HFF-Myc (cell line): ENCODE measurements at places on chromosomes 7 and 10.

DNA sequence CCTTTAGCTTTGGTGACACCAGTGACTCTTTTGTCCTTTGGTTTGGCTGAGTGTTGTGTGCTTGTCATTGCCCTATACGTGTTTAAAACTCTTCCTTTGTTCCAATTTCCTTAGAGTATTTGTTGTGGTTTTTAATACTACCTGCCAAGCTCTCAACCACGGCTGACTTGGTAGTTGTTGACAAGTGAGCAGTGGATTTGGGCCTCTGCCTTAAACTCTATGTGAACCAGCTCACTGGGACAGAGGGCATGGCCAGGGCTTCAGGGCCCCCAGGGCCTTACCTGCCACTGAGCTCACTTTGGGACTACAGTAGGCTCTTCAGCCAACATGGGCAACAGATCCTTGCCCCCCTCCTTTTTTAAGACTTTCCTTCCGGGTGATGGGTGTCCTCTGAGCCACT, 9.6 kb upstream of the DMBT1 start:
- DNase-seq, result no peak

DNA sequence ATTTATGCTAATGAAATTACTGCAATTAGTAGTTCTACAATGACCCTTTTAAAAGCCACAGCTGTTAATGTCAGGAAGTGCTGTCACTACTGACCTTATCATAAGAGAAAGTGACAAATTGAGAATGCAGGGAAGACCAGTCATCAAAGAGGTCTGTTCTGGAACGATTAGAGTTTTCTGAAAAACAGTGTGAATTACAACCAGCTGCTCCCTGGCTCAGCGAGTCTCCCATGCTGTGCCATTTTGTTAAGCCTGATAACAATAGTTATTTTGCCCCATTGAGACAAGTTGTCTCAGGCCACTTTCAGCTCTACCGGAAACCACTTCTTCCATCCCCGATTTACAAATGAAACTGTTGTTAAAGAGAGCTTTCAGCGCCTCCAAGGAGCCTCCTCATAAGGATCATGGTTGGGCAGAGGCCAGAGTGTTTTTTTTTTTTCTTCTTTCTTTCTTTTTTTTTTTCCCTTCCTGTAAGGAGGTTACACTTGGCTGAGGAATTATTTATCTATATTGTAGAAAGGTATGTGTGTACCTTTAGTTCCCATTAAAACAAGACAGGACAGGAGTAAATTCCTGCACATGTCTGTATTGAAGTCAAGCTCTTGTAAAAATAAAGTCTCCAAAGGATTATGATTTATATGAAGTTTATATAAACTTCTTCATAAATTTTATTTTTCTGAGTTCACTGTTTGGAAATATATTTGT, 173.6 kb downstream of the CDCA7L start:
- DNase-seq, result no peak

DNA sequence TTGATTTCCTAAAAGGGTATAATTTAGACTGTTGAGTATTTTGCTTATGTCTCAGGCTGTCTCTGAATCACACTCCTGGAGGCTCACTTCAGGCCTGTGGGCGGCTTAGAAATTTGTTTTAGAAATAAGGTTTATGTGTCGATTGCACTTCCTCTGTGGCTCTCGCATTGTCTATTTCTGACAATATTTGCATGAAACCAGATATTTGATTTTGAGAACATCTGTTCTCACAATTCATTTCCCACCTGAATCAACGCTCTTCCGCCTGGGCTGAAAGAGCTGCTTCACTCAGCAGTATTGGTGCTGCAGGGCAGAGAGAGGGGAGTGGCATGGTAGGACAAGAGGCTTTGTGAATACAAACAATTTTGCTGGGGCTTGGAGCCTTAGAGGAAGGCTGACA, 262.0 kb downstream of the ADRA2A start:
- DNase-seq, result no peak

GRCh38 chr10:117204316-117204715, 7.0 kb downstream of the KCNK18 start:
- DNase-seq, result no peak

DNA sequence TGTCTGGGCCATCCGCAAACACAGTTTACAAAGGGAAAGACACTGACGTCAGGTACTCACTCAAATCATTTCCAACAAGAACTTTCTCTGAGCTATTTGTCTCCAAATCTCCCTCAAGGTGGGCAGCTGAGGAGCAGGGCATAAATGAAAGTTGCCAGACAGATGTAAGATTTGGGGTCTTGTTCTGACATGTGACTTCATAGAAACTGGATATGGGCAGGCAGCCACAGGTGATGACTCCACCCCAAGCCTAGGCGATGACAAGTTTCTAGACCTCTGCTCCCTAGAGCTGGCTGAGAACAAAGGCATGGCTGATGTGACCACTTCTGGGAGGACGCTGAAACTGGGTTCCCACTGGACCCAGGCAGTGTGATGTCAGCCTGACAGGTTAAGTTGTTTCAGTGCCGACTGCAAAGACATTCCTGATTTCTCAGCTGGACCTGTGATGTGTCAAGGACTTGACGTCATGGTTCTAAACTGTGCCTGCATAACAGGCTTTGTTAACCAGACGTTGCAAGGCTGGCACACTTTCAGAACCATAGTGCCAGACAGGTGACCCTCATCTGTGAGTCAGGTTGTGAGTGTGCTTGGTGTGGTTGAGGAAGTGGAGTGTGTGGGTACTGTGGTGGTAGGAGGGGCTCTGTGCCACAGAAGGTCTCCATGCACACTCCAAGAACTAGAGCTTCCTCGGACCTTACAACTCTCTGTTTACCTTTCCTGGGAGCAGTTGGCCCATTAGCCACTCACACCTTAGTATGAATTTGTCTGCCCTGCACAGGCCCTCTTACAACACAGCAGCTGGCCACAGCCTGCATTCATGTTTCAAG, 39.9 kb upstream of the EBF3 start:
- DNase-seq, result no peak

- no peak for DNase-seq
Observed at GRCh38 chr10:13823096-13823708, 236.4 kb downstream of the PRPF18 start.

DNA sequence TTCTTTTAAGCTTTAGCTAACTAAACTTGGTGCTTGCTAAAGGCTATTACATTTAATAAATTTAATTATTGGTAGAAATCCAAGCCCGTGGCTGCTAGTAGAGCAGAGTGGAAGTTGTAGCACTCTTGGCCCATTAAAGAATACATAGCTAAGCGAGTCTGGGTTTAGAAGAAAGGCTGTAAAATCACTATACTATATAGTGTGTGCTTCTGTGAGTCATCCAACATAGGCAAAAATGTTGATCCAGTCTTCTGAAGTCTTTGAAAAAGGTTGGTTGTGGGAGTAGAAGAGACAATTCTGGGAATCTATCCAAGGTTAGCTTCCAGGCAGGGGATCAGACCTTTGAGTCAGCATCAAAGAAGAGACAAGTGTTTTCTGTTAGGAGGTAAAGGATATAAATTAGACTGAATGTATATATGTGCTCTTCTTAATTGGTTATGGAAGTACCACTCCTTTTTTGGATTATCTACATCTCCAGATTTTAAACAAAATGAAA, 664.2 kb downstream of the NXPH1 start:
- DNase-seq, result no peak

- DNase-seq, result no peak
Observed at GRCh38 chr10:33735464-33735923, 401.0 kb upstream of the NRP1 start.
